ENCODE measurements at places on chromosomes 5 and 9.

GRCh38 chr9:2335260-2335659, 286.3 kb upstream of the VLDLR start:
- no peaks in the 10 kb centered on the region for H3K4me1 ChIP-seq
- H3K27ac ChIP-seq: no peak overlapping the region
- H3K36me3 ChIP-seq: no peaks in the 10 kb centered on the region
- no peak overlapping the region for H3K4me3 ChIP-seq
- no peaks in the 10 kb centered on the region for H3K27me3 ChIP-seq

GRCh38 chr5:40413743-40414142, 266.0 kb upstream of the PTGER4 start:
- H3K4me3 ChIP-seq: no peak overlapping the region
- no peak overlapping the region for H3K27ac ChIP-seq
- H3K36me3 ChIP-seq: no peaks in the 10 kb centered on the region
- no peak for DNase-seq
- no peaks in the 10 kb centered on the region for H3K27me3 ChIP-seq

DNA sequence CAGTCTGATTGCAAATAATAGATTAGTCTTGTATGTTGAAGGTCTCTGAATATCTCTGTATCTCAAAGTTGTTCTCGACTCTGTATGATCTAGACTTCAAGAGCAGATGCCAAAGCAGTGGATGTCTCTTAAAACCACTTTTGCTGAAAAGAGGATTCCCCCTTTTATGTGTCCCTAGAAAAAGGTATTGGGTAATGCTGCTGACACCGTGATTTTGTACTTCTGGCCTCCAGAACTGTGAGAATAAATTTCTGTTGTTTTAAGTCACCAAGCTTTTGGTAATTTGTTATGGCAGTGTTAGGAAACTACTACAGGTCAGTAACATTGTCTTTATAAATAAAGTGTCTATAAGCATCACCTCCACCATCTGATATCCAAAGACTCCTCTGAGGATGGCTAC, 85.3 kb upstream of the PIK3R1 start:
- no peaks in the 10 kb centered on the region for H3K27me3 ChIP-seq
- no peaks in the 10 kb centered on the region for H3K4me1 ChIP-seq
- H3K4me3 ChIP-seq: no peak overlapping the region
- H3K36me3 ChIP-seq: no peaks in the 10 kb centered on the region

GRCh38 chr5:65882278-65882677, 44.1 kb upstream of the ERBIN start:
- H3K27me3 ChIP-seq: no peaks in the 10 kb centered on the region
- no peaks in the 10 kb centered on the region for H3K36me3 ChIP-seq
- no peak overlapping the region for H3K27ac ChIP-seq
- DNase-seq: peak; percentile 28
- H3K4me1 ChIP-seq: no peaks in the 10 kb centered on the region

GRCh38 chr9:17881371-17881770, 302.5 kb downstream of the SH3GL2 start:
- H3K4me1 ChIP-seq: no peaks in the 10 kb centered on the region
- no peaks in the 10 kb centered on the region for H3K36me3 ChIP-seq
- no peak overlapping the region for H3K27ac ChIP-seq
- no peak overlapping the region for H3K4me3 ChIP-seq
- no peak for DNase-seq

DNA sequence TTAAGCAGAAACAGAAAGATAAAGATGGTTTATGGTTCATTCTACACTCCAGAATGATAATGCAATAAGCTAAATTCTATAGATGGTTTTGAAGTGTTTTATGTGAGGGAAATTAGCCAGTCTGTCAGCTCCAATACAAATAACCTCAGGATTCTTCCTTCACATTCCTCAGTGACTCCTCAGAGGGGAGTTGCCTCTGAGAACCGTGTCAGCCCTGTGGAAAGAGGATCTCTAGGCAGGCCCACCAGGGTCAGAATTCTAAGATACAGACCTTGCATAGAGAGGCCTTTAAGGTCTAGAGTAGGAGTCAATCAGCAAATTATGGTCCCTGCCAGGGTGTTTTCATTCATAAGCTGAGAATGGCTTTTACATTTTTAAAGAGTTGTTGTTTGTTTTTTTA, 26.6 kb downstream of the RUSC2 start:
- H3K27me3 ChIP-seq: no peaks in the 10 kb centered on the region
- peaks cover 48% of the 10 kb centered on the region for H3K4me1 ChIP-seq
- H3K4me3 ChIP-seq: no peak overlapping the region

- no peak overlapping the region for H3K27ac ChIP-seq
- H3K36me3 ChIP-seq: no peaks in the 10 kb centered on the region
- no peaks in the 10 kb centered on the region for H3K27me3 ChIP-seq
- DNase-seq: no peak
- H3K4me3 ChIP-seq: no peak overlapping the region
- no peaks in the 10 kb centered on the region for H3K4me1 ChIP-seq
Observed at GRCh38 chr9:74921737-74922136, 31.0 kb downstream of the C9orf40 start.

DNA sequence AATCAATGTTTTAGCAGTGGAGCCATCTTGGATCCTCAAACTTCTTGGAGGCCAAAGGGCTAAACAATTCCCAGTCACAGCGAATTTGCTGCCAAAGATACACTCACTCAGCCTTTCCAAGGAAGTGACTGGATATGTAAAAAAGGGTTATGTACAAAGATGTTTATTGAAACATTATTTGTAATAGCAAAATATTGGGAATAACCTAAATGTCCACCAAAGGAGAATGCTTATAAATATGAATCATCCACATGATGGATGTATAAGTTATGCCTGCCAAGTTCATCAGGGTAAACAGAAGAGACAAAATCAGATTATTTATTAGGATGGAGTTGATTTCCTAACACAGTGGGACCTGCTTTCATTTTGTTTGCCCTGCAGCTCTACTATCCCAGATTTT, 145.2 kb upstream of the ABCA1 start:
- H3K36me3 ChIP-seq: no peaks in the 10 kb centered on the region
- H3K27ac ChIP-seq: no peak overlapping the region
- H3K4me1 ChIP-seq: peaks cover 11% of the 10 kb centered on the region
- no peak overlapping the region for H3K4me3 ChIP-seq
- no peaks in the 10 kb centered on the region for H3K27me3 ChIP-seq
- no peak for DNase-seq

GRCh38 chr9:6779417-6780241, 21.9 kb downstream of the KDM4C start:
- H3K27ac ChIP-seq: peak overlapping the region; percentile 81
- H3K4me1 ChIP-seq: peaks cover 36% of the 10 kb centered on the region
- H3K4me3 ChIP-seq: no peak overlapping the region
- H3K36me3 ChIP-seq: no peaks in the 10 kb centered on the region
- H3K27me3 ChIP-seq: no peaks in the 10 kb centered on the region

GRCh38 chr5:122774519-122774860, 390 bp upstream of the SNX2 start:
- DNase-seq: no peak
- peak overlapping the region; percentile 97 for H3K4me3 ChIP-seq
- H3K27ac ChIP-seq: peak overlapping the region; percentile 28
- H3K27me3 ChIP-seq: no peaks in the 10 kb centered on the region
- peaks cover 14% of the 10 kb centered on the region for H3K4me1 ChIP-seq

- H3K27me3 ChIP-seq: no peaks in the 10 kb centered on the region
- H3K4me3 ChIP-seq: no peak overlapping the region
- DNase-seq: no peak
- no peaks in the 10 kb centered on the region for H3K36me3 ChIP-seq
- H3K4me1 ChIP-seq: no peaks in the 10 kb centered on the region
Observed at GRCh38 chr9:33446240-33446945, 1.0 kb downstream of the AQP3 start.

DNA sequence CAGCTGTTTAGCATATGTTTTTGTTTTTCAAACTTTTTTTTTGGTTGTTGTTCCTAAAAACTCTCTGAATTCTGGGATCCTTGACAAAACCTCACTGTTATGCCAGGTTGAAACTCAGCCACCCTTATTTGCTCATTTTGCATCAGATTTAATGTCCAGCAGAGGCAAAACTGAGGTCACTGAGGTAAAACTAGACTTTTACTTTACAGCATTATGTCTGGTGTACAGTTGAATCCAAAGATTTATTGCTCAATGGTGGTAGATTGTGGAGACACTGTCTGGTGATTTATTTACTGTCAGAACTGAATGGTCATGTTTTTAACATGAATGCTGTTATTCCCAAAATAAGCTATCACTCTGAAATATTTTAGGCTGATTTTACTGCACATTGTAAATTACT, 87.9 kb downstream of the FBXL7 start:
- no peak overlapping the region for H3K27ac ChIP-seq
- DNase-seq: no peak
- peaks cover 15% of the 10 kb centered on the region for H3K4me1 ChIP-seq

DNA sequence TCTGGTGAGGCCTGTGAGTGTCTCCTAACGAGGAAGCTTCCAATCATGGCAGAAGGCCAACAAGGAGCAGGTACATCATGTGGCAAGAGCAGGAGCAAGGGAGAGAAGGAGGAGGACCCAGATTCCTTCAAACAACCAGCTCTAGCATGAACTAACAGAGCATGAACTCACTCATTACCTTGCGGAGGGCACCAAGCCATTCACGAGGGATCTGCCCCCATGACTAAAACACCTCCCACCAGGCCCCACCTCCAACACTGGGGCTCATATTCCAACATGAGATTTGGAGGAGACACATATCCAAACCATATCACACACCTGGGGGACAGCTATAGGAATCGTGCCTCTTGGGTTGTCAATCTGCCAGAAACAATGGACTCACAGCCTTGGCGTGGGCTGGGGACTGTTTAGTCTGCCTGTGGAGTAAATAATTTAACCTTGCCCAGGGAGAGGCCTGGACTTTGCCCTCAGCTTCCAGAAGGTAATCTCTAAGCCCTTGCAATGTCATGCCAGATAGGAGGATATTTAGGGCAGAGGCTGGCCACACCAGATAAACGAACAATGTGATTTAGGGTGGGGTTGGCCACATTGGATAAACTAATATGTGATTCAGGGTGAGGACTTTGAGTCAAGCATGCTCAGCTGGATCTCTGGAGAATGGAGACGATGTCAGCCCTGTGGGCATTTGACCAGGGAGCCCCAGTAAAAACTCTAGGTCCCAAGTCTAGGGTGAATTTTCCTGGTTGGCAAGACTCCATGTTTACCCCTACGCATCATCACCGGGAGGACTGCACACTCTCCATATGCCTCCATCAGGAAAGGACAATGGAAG, 13.6 kb upstream of the VDAC1 start:
- no peak overlapping the region for H3K27ac ChIP-seq
- H3K4me3 ChIP-seq: no peak overlapping the region
- H3K27me3 ChIP-seq: no peaks in the 10 kb centered on the region
- no peaks in the 10 kb centered on the region for H3K36me3 ChIP-seq
- DNase-seq: no peak
- H3K4me1 ChIP-seq: peaks cover 8% of the 10 kb centered on the region

DNA sequence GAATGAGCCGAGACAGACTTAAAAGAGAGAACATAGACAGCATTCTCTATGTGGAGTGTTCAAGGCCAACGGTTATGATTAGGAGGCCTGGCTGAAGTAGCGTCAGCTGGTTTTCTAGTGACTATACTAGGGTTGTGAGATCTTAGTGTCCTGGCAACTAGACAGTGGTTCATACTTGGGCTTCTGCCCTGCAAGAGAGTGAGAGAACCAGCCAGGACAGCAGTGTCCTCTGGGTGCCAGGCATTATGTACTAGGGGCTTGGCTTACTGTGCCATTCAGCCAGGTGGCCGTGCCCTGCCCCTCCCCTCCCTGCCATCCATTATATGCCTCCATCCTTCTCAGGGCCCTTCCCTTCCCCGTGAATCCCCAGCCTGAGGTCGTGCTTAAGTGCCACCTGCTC, 56.8 kb downstream of the TRIO start:
- H3K4me1 ChIP-seq: peaks cover 35% of the 10 kb centered on the region
- no peak overlapping the region for H3K27ac ChIP-seq
- no peaks in the 10 kb centered on the region for H3K36me3 ChIP-seq
- no peak for DNase-seq
- no peak overlapping the region for H3K4me3 ChIP-seq

GRCh38 chr9:90616806-90617205, 25.8 kb downstream of the DIRAS2 start:
- no peak overlapping the region for H3K4me3 ChIP-seq
- no peak overlapping the region for H3K27ac ChIP-seq
- H3K27me3 ChIP-seq: no peaks in the 10 kb centered on the region
- no peak for DNase-seq
- no peaks in the 10 kb centered on the region for H3K4me1 ChIP-seq
- H3K36me3 ChIP-seq: no peaks in the 10 kb centered on the region

DNA sequence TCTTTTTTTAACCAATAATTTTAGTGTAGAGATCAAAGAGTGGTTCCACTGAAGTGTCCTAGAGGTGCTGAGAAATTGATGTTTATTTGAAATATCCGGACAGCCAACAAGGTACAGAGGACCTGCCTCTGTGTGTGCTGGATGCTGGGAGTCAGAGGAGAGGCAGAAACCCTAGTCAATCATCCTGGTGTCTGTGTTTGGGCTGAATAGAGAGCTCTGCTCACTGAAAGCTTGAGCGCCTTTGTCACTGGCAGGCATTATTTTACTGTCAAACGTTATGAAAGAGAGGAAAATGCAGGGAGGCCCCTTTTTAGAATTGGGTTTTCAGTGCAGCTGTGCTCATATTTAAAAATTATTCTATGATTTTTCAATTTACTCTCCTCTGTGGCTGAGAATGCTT, 480.3 kb upstream of the TYRP1 start:
- H3K4me1 ChIP-seq: peaks cover 2% of the 10 kb centered on the region
- no peaks in the 10 kb centered on the region for H3K27me3 ChIP-seq
- H3K27ac ChIP-seq: no peak overlapping the region
- no peak overlapping the region for H3K4me3 ChIP-seq

DNA sequence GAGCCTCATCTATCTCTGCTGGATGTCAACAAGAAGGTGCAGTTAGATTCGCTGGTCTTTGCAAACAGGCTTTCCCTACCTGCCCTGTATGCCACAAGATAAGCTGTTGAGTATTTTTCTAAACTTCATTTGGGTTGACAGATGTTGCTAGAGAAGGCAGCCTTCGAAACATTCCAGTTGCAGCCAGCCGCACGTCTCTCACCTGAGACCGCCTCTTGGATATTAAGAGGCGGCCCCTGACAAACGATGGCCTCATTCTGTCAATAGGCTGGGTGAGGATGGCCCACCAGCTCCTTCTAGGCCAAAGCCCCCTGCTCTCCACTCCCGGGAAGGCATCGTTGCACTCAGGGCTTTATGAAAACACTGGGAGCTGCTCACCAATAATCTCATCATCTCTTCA, 181.6 kb downstream of the DAB2IP start:
- DNase-seq: no peak
- H3K27ac ChIP-seq: no peak overlapping the region
- H3K27me3 ChIP-seq: no peaks in the 10 kb centered on the region
- H3K4me3 ChIP-seq: no peak overlapping the region
- H3K36me3 ChIP-seq: no peaks in the 10 kb centered on the region
- peaks cover 12% of the 10 kb centered on the region for H3K4me1 ChIP-seq
